ENCODE measurements at places on chromosomes 3 and 15. TPM values are rescaled to one million over a fixed set of nuclear protein-coding genes. Genes with fewer than 3 reads are reported as not detected.

The TMOD3 gene
- polyA plus RNA-seq, result 44.0 TPM

The ZCWPW2 gene
- 0.69 TPM for polyA plus RNA-seq

The FHIT gene
- 35.8 TPM for polyA plus RNA-seq

The CPEB1 gene
- polyA plus RNA-seq, result 1.5 TPM

The TMEM108 gene
- polyA plus RNA-seq, result 2.8 TPM

Measured in large intestine (tissue), 12 donors.